H1 (cell line): ENCODE measurements at places on chromosomes 12 and 14. TPM values are rescaled to one million over a fixed set of nuclear protein-coding genes. Genes with fewer than 3 reads are reported as not detected.
A peak's percentile ranks its signal among the peaks of the same experiment; 100 is the strongest.

DNA sequence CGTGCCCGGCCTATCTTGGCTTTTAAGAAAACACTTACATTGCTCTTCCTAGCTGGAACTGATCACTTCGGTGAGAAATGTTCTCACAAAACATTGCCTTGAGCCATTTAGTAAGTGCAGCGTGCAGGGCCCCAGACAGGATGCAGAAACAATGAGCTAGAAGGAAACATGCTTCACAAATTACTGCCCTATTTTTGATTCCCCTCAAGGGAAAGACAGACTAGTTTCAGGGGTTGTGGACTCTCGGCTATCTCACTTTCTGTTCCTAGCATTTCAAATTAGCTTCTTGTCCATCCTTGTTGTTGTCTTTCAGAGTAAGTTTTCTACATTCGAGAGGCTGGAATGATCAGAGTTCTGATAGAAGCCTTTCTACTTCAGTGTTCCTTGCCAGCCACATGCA lies 21.6 kb downstream of the TGFB3 start:
- no peak overlapping the region for H3K27ac ChIP-seq
- no peaks in the 10 kb centered on the region for H3K27me3 ChIP-seq
- H3K4me3 ChIP-seq = no peak overlapping the region
- no peaks in the 10 kb centered on the region for H3K36me3 ChIP-seq
- peaks cover 2% of the 10 kb centered on the region for H3K4me1 ChIP-seq
- DNase-seq = no peak

DNA sequence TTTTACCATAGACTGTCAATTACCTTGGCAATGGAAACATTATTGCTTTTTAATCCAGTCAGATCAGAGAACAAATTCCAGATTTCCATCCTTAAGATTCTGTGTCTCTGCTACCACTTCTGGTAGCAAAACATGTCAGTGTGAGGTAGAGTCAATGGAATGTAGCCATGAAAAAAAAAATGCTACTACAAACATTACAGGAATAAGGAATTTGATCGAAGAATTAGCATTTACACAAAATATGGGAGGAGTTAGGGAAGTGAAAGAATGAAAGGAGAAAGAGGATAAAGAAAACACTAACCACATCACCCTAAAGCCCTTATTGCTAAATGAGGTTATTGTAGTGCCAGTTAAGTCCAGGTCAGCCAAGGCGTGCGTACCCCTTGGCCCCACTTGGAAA lies 9.2 kb downstream of the MED21 start:
- H3K4me1 ChIP-seq = no peaks in the 10 kb centered on the region
- no peak overlapping the region for H3K4me3 ChIP-seq
- DNase-seq = no peak
- H3K36me3 ChIP-seq = peaks cover 8% of the 10 kb centered on the region

DNA sequence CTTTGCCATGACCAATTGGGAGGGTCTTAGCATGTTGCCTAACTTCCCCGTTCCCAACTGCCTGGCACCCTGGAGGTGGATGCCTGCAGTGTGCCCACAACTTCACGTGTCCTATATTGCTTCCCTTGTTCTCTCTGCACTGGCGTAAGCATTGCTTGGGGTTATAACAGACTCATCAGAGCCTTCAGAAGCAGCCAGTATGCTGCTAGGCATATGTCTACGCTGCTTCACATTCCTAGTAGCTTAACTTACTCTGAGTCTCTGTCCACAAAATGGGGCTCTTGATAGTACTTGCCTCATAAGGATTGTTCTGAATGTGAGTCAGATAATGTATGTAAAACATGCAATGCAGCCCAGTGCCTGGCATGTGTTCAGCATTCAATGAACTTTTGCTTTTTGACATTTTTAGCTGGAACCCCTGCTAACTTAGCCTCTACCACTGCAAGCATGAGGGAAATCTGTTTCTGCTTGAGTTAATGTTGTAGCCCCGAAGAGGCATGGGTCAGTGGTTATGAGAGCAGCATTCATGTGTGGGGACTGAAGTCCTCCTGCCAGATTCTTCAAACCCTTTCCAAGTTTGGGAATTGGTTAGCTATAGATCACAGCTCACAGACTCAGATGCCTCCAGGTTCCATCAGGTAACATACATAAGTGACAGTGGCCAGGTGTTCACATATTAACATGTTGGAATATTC lies 2.8 kb downstream of the SLC5A8 start:
- H3K27ac ChIP-seq = no peak overlapping the region
- no peaks in the 10 kb centered on the region for H3K36me3 ChIP-seq
- H3K4me1 ChIP-seq = no peaks in the 10 kb centered on the region; the same call in 1 of the 2 replicates
- peaks cover 16% of the 10 kb centered on the region for H3K27me3 ChIP-seq
- H3K4me3 ChIP-seq = no peak overlapping the region

DNA sequence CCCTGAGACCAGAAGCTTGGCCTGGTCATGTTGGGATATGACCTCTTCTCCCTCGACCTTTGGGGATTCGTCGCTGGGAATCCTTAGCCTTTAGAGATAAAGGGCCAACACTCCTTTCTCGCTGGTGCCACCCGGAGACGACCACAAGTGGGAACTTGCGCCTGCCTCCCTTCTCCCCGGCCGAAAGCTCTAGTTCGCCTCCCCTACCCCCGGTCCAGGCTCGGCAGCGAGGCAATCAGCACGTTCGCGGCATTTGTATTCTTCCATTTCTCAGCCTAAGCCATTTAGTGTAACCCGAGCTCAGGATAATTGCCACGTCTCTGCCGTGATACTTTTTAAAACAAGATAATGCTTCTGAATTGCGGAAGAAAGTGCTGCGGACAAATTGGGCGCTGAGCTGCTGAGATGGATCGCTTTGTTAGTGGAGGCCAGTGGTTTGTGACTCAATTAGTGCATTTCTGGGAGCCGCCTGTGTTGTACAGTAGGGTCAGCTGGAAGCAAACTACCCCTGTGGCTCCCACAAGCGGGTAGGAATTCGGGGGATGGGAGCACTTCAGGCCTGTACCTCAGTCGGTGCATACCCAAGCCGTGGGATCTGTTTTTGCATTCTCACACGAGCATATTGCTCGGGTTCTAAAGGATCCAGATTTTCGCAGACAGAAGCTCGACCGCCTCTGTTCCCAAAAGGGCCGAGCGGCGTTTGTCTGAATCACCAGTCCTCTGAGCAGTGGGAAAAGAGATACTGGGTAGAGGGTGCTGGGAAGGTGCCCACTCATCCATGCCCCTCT lies 6.8 kb upstream of the SIX1 start:
- H3K4me1 ChIP-seq = peaks cover 11% of the 10 kb centered on the region
- H3K4me3 ChIP-seq = peak overlapping the region; percentile 77
- H3K36me3 ChIP-seq = no peaks in the 10 kb centered on the region
- no peak overlapping the region for H3K27ac ChIP-seq

DNA sequence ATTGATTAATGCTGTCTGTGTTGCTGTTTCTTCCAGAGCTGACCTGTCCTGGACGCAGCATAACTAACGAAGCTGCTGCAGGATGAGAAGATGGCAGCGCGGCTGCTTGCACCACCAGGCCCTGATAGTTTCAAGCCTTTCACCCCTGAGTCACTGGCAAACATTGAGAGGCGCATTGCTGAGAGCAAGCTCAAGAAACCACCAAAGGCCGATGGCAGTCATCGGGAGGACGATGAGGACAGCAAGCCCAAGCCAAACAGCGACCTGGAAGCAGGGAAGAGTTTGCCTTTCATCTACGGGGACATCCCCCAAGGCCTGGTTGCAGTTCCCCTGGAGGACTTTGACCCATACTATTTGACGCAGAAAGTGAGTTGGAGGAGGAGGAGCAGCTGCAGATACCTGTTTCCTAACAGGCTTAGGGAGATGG lies 71.7 kb downstream of the SCN8A start:
- DNase-seq = no peak
- H3K4me1 ChIP-seq = peaks cover 6% of the 10 kb centered on the region
- H3K36me3 ChIP-seq = no peaks in the 10 kb centered on the region

DNA sequence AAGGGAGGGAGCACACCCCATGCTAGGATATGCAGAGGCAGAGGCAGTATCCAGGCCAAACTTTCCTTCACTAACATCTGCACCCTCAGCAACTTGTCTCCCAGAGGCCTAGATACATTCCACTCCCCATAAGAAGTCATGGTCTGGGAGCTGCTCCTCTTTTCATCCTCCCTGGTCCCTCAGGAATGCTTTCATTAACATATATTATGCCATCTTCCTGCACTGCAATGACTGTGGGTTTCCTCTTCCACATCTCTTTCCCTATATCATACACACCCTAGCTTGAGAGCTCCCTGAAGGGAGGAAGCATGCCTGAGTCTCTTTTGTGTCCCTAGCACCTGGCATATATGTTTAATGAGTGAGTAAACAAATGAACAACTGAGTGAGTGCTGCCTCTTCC lies 8.6 kb downstream of the DDN start:
- H3K27me3 ChIP-seq = peaks cover 55% of the 10 kb centered on the region
- H3K4me1 ChIP-seq = peaks cover 5% of the 10 kb centered on the region
- no peaks in the 10 kb centered on the region for H3K36me3 ChIP-seq
- no peak overlapping the region for H3K27ac ChIP-seq

DNA sequence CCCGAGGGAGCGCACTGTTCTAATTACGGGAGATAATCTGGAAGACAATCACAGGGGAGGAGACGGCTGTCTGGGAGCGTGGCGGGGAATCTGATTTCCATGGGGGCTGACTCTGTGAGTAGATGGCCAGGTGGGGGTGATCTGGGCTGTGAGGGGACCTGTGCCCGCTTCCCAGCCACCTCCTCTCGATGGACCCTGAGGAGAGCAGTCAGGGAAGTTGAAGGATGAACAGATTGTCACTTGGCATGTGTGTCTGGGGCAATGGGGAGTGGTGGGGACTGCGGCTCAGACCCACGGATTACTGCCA lies 22.6 kb downstream of the GALNT9 start:
- H3K27ac ChIP-seq = no peak overlapping the region
- peaks cover 3% of the 10 kb centered on the region; the same call in 1 of the 2 replicates for H3K27me3 ChIP-seq
- no peak overlapping the region for H3K4me3 ChIP-seq
- DNase-seq = no peak
- H3K36me3 ChIP-seq = no peaks in the 10 kb centered on the region
- H3K4me1 ChIP-seq = no peaks in the 10 kb centered on the region

CLEC2D gene
- 5.2 and 6.2 TPM in 2 replicates for total RNA-seq

DNA sequence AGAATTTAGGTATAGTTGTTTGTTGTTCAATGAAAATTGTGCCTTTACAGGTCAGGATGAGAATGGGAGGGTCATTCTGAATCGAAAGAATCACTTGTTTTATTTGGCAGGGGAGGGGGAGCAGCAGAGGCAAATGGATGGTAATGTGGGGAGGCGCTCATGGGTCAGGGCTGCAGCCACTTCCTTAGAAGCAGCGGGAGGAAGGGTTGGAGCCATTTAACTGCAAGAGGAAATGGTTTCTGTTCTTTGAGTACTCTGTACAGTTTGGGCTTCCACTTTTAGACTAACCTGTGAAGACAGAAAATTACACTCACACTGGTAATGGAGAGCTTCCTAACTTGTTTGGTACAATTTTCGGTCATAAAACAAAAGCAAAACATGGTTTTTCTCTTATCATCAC lies 57.2 kb downstream of the PIWIL1 start:
- no peaks in the 10 kb centered on the region for H3K4me1 ChIP-seq
- no peak for DNase-seq
- H3K27ac ChIP-seq = no peak overlapping the region
- H3K36me3 ChIP-seq = no peaks in the 10 kb centered on the region

- H3K27me3 ChIP-seq = peaks cover 12% of the 10 kb centered on the region
- H3K36me3 ChIP-seq = no peaks in the 10 kb centered on the region
- H3K27ac ChIP-seq = no peak overlapping the region
- H3K4me3 ChIP-seq = no peak overlapping the region
- no peak for DNase-seq
Measured at GRCh38 chr12:104218935-104219334, 3.4 kb downstream of the TXNRD1 start.

GRCh38 chr12:29743077-29743476 lies 40.7 kb downstream of the TMTC1 start:
- no peak for DNase-seq
- H3K4me1 ChIP-seq = peaks cover 8% of the 10 kb centered on the region
- H3K27me3 ChIP-seq = no peaks in the 10 kb centered on the region
- no peak overlapping the region for H3K4me3 ChIP-seq

CACNA2D4 gene
- total RNA-seq = 0.88 TPM in 1 of 2 replicates, not detected in the other

PKP2 gene
- total RNA-seq = 44.2 and 44.8 TPM in 2 replicates

PLD4 gene
- total RNA-seq = 0.04 TPM in 1 of 2 replicates, not detected in the other

DNA sequence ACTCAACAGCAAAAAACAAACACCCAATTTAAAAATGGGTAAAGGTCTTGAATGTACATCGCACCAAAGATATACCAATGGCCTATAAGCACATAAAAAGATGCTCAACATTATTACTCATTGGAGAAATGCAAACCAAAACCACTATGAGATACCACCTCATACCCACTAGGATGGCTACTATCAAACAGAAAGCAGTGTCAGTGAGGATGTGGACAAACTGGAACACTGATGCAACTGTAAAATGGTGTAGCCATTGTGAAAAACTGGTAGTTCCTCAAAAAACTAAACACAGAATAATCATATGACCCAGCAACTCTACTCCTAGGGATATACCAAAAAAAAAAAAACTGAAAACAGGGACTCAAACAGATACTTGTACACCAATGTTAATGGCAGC lies 49.3 kb downstream of the CDK17 start:
- peaks cover 3% of the 10 kb centered on the region; the same call in 1 of the 2 replicates for H3K4me1 ChIP-seq
- no peaks in the 10 kb centered on the region for H3K27me3 ChIP-seq
- no peak for DNase-seq
- no peaks in the 10 kb centered on the region for H3K36me3 ChIP-seq
- H3K27ac ChIP-seq = no peak overlapping the region

- no peak for DNase-seq
- H3K27me3 ChIP-seq = no peaks in the 10 kb centered on the region
- H3K36me3 ChIP-seq = no peaks in the 10 kb centered on the region
- no peaks in the 10 kb centered on the region for H3K4me1 ChIP-seq
- H3K27ac ChIP-seq = no peak overlapping the region
Measured at GRCh38 chr12:31057671-31058070, 16.0 kb upstream of the DDX11 start.

DNA sequence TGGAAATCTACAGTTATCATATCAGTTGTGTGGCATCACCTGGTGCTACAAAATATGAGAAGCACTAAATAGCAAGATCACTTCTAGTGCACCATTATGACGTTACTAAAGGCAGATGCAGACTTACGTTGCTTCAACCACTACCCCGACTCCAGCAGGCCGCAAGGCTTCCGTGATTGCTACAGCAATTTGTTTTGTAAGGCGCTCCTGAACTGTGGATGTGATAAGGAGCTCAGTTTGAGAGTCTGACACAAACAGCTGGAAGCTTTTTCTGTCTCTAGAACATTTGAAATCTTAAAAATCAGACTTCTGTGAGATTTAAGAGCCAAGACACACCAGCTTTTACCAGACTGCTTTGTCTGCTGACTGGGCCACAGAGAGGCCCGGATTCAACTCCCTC lies 57.0 kb downstream of the GCH1 start:
- H3K36me3 ChIP-seq = no peaks in the 10 kb centered on the region
- H3K27ac ChIP-seq = no peak overlapping the region
- no peak for DNase-seq
- H3K4me3 ChIP-seq = no peak overlapping the region

DNA sequence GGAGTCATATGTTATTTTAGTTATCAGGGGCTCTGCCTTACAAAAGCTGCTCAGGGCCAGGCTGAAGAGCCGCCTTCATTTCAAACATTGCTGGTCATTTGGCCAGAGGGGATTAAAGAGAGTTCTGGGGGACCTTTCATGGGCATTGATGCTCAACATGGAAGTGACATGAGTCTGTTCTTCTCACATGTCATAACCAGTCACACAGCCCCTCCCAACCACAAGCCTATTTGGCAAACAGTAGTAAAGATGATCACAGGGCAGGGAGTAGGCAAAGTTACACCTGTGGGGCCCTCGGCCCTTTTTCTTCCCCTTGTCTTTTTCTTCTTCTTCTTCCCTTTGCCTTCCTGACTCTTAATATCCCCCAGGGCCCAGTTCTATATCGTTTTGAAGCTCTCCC lies 33.3 kb downstream of the CFAP54 start:
- H3K4me3 ChIP-seq = peak overlapping the region; percentile 13; the same call in 1 of the 2 replicates
- no peak overlapping the region for H3K27ac ChIP-seq
- DNase-seq = peak; percentile 46
- peaks cover 7% of the 10 kb centered on the region for H3K4me1 ChIP-seq
- H3K27me3 ChIP-seq = no peaks in the 10 kb centered on the region
- no peaks in the 10 kb centered on the region for H3K36me3 ChIP-seq
